ENCODE measurements at places on chromosomes 16 and 17. TPM values are rescaled to one million over a fixed set of nuclear protein-coding genes. Genes with fewer than 3 reads are reported as not detected.
A peak's percentile ranks its signal among the peaks of the same experiment; 100 is the strongest.

Gene SPN
- 70.7 TPM for total RNA-seq

Gene ABI3
- total RNA-seq = 31.5 TPM

Gene KLHL10
- 0.29 TPM for total RNA-seq

Gene CCL11
- total RNA-seq = 0.98 TPM

DNA sequence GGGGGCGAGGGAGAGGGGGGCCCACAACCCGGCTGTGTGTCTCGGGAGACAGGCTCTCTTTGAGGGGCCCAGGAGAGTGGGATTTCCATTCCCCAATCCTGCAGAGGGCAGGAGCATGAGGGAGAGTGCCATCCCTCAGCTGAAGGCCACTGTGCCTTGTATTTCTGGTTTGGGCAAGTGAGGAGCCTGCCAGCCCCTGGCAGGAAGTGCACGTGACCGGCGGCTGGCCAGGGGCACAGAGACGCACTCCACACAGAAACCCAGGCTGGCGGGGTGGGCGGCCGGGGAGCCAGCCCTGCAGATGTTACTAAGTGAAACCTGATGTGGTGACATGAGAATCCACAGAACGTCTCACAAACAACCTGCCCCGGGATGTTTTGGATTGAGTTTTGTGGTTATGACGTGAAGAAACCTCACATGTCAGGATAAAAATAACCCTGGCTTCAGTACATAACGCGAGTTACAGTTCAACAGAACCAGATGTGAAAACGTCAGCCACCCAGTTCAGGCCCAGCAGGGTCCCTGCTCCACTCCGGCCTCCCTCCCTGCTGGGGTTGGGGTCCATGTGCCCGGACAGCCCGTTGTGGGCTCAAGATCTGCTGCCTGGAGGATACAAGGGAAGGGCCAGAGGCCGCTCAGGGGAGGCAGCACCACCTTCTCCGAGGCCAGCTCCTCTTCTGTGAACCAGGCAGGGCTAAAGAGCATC is 51.7 kb upstream of the MTSS2 start:
- H3K27me3 ChIP-seq = no peaks in the 10 kb centered on the region
- DNase-seq = peak; percentile 83
- no peak overlapping the region for H3K4me3 ChIP-seq
- no peaks in the 10 kb centered on the region for H3K36me3 ChIP-seq
- H3K4me1 ChIP-seq = peaks cover 63% of the 10 kb centered on the region

DNA sequence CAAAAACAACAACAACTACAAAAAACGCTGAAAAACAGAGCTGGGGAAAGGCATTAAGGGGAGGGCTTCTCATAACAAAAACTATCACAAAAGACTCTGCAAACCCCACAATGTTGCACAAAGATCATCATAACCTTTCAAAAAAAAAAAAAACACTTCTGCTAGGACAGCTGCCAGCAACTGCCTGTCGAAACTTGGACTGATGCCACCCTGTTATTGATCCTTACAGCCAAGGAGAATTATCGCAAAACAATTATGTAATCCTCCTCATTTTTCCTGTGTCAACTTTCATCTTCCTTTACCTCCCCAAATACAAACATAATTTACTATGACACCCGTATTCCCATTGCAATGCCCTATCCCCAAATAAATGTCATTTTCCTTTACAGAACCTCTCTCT is 9.3 kb downstream of the CCDC40 start:
- no peaks in the 10 kb centered on the region for H3K36me3 ChIP-seq
- no peak overlapping the region for H3K4me3 ChIP-seq
- no peaks in the 10 kb centered on the region for H3K4me1 ChIP-seq
- DNase-seq = no peak

DNA sequence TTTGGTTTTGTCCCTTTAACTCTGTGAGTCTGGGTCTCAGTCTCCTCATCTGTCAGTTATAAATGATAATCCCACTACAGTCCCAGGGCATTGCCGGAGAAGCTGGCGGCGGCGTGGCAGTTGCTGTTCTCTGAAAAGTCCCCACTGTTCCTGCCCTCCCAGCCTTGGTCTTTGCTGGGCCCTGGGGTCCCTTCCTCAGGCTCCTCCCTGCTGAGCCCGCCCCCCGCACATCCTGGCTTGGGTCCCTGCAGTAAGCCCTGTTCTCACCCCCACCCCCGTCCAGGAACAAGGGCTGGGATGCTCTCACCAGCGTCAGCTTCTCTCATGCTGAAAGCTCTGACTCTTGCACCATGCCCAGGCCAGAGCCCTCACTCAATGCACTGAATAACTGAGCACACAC is 35.3 kb upstream of the PEMT start:
- DNase-seq = no peak
- H3K36me3 ChIP-seq = no peaks in the 10 kb centered on the region
- no peaks in the 10 kb centered on the region for H3K4me1 ChIP-seq
- no peak overlapping the region for H3K27ac ChIP-seq
- H3K4me3 ChIP-seq = no peak overlapping the region

DNA sequence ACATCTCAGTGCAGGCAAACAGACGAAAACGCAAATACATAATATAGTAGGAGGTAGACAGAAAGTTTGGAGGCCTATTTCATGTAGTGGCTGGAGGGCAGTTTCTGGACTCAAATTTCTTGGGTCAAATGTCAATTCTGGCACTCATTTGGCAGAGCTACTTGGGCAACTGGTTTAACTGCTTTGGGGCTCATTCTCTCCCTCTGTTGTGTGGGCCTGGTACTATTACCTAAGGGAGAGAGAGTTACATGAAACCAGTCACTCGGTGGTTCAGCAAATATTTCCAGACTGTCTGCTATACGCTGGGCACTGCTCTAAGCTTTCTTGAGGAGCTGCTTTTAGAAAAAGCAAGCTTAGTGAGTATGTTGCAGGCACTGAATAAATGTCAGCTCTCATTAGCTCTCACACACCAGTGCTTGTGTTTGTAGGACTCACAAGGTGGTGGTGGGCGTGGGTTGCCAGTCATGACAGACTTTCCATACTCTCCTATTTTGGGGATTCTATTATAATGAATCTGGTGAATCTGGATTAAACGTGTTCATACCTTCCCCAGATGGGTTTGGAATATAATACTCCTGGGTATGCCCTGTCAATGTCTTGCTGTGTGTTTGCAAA is 1.8 kb upstream of the SHISA9 start:
- H3K4me3 ChIP-seq = no peak overlapping the region
- peaks cover 61% of the 10 kb centered on the region for H3K27me3 ChIP-seq
- no peak overlapping the region for H3K27ac ChIP-seq
- H3K36me3 ChIP-seq = no peaks in the 10 kb centered on the region
- DNase-seq = no peak
